ENCODE measurements at places on chromosomes 5 and 9.

DNA sequence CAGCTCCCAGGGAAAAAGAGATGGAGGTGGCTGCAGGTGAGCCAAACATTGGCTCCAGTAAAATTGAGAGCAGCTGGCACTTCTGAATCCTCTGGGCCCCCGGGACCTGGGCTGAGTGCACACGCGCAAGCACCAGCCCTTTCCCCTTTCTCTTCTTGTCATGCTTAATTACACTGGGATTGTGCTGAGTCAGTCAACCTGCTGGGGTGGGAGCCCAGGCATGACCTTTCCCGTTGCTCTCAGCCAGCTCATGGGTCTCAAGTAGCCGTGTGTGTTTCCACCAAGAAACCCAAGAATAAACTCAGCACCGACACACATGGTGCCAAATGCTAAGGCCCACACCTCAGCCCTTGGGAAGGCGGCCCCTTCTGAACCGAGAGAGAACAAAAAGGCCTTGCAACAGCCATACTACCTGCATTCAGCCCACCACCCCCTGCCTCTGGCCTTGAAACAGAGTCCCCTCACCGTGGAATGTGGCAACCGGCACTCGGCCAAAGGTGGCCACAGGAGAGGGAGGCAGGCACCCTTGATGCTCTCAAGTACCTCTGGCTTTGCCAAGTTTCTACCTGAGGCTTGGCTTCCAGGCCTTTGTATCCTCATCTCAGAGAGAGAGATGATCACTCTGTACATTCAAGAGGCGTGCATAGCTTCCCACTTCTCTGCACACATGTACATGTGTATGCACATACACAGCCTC lies 28.1 kb downstream of the SLIT3 start:
- DNase-seq, result peak; percentile 59

DNA sequence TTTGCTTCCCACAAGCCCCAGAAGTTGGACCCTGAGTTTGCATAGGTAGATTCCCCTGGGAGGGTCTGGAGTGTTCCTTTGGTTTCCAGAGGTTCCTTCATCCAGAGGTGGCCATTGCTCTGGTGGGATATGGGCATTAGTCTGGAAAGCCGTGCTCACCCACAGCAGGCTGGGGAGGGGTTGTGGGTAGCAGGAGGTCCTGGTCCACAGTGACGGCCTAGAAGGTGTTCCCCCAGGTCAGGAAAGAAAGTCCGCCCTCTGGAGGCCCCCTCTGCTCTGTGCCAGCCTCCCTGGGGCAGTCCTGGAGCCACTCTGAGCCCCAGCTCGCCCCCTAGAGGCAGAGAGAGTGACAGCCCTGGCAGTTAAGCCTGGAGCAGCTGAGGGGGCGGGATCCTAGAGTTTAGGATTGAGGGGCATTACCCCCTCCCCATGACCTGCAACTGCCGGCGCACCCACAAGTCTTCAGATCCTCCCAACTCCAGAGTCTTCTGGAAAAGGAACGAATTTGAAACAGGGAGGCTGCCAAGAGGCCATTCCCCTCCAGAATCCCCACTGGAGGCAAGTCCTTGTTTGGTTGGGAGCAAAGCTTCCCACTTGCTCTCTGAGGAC lies 36.8 kb downstream of the NDST1 start:
- peak; percentile 65 for DNase-seq

- DNase-seq, result peak; percentile 75
These were observed 16.6 kb upstream of the TGFBI start for GRCh38 chr5:136012041-136012804.

GRCh38 chr5:16737620-16738364 lies 121.0 kb upstream of the RETREG1 start:
- no peak for DNase-seq

GRCh38 chr9:135256581-135257354 lies 169.3 kb downstream of the OLFM1 start:
- DNase-seq, result no peak

DNA sequence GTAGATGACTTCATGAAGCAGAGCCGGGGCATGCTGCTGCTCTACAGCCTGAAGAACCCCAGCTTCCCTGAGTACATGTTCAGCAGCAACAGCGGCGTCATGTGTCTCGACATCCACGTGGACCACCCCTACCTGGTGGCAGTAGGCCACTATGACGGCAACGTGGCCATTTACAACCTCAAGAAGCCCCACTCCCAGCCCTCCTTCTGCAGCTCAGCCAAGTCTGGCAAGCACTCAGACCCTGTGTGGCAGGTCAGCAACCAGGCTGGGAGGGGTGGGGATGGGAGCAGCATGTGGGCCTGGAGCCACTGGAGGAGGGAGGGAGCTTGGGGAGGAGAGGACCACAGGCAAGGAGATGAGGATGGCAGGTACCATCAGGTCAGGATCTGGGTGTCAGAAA lies 16.2 kb downstream of the ENHO start:
- DNase-seq, result no peak

DNA sequence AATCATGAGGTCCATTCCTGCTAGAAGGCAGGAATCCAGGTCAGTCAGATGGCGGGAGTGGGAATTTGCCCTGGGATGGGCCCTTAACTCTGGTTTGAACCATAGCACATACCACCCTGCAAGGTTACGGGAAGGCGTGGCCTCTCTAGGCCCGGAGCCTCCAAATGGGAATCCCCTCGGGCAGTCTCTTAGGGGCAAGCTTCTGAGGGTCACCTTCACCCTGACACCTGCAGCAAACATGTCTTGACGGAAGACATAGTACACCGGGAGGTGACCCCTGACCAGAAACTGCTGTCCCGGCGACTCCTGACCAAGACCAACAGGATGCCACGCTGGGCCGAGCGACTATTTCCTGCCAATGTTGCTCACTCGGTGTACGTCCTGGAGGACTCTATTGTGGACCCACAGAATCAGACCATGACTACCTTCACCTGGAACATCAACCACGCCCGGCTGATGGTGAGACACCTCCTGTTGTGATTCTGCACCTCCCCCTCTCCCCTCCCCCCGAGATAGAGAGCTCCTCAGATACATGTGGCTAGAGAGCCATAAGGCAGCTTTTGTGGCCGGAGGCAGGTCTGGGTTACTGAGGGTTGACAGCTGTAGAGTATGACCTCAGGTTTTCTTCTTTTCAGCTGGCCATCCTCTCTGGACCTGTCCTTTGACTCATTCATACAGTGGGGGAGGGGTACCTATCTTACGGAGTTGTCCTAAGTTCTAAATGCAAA lies 957 bp downstream of the PRELID1 start:
- DNase-seq, result peak; percentile 61

DNA sequence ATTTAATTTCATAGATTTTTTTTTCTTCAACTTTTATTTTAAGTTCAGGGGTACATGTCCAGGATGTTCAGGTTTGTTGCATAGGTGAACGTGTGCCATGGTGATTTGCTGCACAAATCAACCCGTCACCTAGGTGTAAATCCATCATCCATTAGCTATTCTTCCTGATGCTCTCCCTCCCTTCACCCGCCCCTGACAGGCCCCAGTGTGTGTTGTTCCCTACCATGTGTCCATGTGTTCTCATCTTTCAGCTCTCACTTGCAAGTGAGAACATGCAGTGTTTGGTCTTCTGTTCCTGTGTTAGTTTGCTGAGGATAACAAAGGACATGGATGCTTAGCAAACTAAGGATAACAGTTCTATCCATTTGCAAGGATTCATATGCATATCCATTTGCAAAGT lies 209.1 kb upstream of the ADCY2 start:
- no peak for DNase-seq

All from kidney tubule cell (primary cell).